ENCODE measurements at places on chromosomes 1 and 21.

DNA sequence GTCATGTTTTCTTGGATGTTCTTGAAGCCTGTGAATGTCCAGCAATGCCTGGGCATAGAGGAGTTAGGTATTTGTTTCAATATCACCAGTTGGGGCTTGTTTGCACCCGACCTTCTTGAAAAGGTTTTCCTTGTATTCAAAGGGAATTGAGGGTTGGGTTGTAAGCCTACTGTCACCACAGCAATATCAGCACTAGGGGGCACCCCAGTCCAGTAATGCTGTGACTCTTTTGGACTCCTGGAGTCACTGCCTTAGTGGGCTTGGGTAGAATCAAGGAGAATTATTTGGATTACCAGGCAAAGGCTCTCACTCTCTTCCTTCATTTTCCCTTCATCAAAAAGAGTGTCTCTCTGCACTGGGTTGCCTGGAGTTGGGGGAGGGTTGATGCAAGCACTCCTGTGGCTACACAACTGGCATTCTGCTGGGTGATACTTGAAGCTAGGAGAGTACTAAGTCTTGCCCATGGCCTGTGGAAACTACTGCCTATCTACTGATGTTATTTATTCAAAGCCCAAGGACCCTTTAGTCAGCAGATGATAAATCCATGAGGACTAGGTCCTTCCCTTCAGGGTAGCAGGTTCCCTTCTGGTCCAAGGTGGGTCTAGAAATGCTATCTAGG is 34.5 kb downstream of the OR10R2 start:
- peak; percentile 72 for DNase-seq

DNA sequence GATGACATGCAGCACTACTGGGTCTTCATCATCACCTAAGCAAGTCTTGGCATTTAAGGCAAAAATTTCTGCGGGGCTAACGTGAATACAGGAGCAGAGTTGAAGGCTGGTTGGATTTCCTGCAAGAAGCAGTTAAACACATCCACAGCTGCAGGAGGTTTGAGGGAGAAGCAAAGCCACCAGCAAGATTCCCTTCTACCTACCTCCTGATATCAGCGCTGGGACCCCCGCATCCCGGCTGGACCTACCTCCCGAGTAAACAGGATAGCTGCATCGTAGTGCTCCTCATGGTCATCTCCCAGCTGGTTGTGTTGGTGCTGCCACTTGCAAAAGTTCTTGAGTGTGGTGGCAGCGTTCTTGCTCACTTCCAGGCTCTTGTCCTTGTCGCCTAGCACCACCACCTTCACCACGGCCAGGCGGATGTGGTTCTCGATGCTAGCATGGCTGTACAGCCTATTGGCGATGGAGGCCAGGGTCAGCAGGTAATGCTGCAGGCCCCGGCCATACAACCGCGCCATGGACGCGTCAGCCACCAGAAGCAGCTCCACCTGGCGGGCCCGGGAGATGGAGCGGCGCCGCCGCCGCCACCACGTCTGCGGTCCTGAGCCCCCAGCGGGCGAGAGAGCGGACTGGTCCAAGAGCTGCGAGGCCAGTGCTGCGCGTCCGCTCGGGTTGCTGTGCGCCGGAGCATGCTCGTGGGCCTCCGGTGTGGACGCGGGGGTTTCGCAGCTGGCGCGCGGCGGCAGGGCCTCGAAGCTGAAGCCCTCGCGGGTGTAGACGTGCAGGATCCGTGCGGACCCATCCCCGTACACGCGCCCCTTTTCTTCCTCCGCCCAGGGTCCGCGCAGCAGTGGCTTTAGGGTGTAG is 1.6 kb downstream of the ADAMTS5 start:
- no peak for DNase-seq

DNA sequence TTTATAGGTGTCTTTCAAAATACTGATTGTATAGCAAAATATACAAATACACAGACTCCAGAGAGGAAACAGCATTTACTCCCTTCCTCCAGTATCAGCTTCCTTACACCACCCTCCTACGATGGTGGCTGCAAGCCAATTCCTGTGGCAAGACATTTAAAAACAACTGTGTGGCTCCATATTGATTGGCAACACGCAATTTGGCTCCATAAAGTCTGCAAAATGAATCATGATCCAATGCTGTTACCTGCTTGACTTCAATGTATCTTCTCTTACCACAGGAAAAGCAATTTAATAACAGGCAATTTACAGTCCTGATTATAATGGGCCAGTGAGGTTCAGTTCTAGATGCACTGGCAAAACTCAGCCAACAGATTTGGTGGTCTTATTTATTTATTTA is 19.7 kb upstream of the ATP6V1G3 start:
- no peak for DNase-seq

DNA sequence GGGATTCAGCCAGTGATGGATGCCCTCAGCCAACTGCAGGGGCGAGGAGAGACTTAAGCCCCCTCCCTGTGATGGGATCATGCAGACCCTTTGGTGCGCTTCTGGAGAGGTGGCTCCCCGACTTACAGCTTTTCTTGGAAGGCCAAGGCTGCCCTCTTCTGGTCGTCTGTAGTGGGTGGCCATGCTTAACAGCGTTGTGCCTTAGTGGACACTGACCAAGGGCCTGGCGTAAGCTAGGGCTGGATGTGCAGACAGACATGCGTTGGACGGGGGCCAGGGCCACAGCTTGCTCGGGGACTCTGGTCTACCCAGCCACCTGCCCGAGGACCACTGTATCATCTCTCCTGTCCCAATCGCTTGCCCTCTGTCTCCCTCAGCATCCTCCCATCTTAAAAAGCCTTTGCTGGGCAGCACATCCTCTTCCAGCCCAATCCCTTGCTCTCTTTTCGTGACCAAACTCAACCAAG is 5.5 kb downstream of the AZIN2 start:
- peak; percentile 90 for DNase-seq

DNA sequence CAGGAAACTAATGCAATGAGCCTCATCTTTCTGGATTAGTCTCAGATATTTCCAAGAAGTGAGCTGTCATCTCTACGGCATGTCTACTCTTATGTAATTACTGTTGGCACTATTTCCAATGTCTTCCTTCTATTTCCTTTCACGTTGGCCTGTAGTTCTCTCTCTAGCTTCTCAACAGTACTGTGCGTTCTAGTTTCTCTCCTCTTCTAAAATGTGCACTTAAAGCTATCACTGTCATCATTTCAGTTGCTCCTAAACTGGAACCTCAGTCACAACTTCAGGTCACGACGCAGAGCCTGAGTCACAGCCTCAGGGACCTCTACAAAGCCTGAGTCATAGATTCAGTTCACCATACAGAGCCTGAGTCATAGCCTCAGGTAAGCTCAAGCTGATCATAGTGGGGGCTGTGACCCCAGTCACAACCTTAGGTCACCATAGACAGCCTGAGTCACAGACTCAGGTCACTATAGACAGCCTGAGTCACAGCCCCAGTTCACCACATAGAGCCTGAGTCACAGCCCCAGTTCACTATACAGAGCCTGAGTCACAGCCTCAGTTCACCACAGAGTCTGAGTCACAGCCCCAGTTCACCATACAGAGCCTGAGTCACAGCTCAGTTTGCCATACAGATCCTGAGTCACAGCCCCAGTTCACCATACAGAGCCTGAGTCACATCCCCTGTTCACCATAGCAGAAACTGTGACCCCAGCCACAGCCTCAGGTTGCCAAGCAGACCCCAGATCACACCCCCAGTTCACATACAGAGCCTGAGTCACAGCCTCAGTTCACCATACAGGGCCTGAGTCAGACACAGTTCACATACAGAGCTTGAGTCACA is 13.0 kb downstream of the WNT9A start:
- DNase-seq, result no peak

DNA sequence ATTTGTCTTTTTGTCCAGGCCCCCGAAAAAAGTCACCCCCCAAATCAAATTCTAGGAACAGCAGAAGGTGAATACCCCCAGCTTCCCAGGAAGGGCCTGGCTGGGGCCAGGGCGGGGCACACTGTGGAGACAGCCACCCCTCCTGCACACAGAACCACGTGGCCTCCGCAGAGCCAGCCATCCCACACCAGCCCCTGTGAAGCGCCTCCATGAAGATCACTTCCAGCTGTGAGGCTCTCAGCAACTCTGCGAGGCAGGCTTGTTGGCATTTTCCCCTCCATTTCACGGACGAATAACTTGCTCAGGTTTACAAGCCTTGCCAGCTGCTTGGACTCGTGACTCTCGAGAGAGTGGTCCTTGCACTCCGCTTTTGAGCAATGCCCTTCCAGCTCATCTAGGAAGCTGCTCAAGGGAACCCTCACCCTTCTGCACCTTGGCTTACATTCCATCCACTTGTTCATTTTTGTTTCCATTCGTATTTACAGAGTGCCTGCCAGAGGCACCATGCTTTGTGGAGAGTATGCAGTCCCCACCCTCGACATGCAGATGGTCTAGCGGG is 48.2 kb downstream of the SYT6 start:
- DNase-seq, result no peak

- no peak for DNase-seq
Measured at GRCh38 chr1:22572818-22573217, 9.5 kb downstream of the EPHA8 start.

GRCh38 chr1:19262744-19263143 is 11.1 kb downstream of the MRTO4 start:
- no peak for DNase-seq

GRCh38 chr1:192539297-192540092 is 36.1 kb upstream of the RGS1 start:
- DNase-seq, result peak; percentile 59

DNA sequence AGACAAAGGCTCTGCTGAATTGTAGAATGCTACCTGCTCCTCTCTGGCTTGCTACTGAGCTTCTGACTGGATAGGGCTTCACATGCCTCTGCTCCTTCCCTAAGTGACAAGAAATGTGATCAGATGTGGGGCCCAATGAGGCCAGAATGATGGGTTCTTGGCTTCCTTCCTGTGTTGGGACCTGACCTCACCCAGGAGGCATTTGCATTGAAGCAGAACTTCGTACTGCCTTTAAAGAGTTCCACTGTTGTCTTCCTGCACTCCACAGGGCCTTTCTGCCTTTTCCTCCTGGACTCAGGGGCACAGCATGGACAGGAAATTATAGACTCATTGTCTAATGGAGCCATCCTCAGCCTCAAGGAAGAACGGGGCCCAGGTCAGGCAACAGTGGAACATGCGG is 14.3 kb downstream of the ZNF670 start:
- DNase-seq, result no peak

Data from NT2/D1 (cell line).